ENCODE measurements at places on chromosomes 12 and 14.
A peak's percentile ranks its signal among the peaks of the same experiment; 100 is the strongest.

- DNase-seq, result no peak
Measured at GRCh38 chr12:31280183-31280582, 45.8 kb downstream of the SINHCAF start.

DNA sequence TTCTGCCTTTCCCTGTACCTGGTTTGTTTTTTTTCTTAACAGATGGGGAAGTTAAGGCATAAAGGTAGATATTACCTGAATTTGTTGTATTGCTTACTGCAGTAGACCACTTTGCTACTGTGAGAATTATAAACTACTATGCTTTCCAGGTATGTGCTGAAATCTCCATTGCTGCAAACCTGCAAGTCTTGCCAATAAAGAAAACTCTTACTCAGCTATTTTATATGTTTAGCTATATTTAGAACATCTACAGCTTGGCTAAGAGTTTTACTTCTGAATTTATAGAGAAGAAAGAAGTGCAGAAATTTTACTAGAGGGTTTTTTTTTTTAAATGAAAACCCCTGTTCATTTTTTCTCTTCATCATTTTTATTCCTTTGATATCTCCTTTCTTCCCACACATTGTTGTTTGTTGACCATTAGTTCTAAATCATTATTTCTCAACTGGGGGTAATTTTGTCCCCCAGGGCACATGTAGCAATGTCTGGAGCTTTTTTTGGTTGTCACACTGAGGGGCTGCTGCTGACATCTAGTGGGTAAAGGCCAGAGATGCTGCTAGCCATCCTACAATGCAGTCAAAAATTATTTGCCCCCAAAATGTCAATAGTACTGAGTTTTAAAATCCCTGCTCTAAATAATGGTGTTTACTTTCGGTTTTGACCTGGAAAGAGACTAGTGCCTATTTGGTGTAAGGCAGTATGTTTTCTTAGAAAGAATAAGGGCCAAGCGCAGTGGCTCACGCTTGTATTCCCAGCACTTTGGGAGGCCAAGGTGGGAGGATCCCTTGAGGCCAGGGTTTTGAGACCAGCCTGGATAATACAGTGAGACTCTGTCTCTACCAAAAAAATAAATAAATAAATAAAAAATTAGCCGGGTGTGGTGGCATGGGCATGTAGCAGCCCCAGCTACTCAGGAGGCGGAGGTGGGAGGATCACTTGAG lies 48.6 kb downstream of the PCNX1 start:
- DNase-seq, result peak; percentile 14

DNA sequence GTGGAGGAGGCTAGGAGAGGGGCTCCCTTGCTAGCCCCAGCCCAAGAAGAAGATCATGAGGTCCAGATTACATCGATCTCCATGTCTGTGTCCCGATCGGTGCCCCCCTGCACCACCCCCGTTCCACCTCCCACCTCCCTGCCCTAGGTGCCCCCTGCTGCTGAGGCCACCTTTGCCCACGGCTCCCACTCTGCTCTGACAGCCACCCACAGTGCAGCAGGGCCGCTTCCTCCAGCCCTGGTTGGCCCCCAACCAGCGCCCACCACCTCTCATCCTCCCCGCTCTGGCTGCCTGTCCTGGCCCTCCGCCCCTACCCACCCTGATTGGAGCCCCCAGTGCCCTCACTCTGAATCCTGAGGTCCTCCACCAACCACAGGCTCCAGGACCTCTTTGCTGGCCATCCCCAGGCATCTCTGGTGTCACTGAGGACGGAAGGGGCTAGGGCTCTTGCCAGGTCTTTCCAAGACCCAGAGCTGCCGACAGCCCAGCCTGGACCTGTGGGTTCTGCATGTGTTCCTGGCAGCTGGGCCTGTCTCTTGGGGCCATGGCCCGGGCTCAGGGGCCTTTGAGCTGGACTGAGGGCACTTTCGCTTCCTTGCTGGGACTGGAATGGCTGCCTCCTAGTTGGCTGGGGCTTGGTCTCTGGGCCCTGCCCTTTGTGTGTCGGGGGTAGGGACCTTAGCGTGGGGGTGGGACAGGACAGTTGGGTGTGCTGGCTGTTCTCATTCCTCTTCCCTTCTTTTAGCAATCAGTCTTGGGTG lies 7.2 kb upstream of the PLXNC1 start:
- no peak for DNase-seq

GRCh38 chr12:112836736-112837628 lies 45.4 kb downstream of the RPH3A start:
- no peak for DNase-seq

- DNase-seq, result no peak
Measured at GRCh38 chr12:12779529-12779928, 5.9 kb upstream of the APOLD1 start.

DNA sequence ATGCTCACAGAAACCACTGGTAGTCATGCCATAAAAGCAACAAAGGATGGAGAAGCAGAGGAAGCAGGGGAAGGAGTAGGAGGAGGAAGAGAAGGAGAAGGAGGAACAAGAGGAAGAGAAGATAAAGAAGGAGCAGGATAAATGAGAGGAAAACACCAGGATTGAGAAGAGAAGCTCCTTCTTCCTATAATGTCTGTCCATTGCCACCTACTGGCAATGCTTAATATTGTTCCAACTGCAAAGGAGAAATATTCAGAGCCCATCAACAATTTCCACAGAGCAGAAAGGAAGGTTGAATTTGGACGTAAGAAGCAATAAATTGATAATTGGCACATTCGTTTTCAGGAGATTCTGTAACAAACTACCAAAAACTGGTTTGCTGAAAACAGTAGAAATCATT lies 898.4 kb downstream of the SLC16A7 start:
- DNase-seq, result no peak

DNA sequence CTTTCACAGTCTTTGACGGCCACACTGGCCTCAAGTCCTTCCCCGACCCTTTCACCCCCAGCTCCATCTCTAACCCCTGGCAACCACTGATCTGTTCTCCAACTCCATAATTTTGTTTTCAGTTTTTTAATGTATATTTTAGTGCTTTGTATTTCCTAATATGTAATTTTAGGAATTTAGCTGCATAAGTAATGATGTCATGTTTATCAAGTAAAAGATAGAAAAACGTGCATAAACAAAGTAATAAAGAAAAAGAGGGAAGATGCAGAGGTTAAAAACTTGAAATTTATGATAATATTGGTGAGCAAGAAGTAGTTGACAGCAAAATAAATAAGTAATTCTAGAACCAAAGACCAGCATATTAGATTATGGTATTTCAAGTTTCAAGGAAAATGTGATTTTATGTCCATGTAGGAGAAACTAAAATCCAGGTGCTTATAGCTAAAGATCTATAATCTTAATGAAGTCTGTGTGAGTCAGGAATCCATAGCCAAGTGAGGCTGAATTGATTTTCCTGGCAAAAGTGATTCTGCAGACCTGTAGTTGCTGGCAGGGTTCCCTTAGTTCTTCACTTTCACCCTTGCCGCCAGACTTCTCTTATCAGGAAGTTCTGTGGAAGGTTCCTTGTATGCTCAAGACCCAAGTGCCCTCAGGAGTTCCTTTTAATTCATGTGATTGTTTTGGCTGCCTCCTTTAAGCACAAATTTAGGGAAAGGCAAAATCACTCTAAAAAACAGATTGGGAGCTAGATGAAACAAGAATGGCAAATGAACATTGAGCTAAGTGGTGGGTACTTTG lies 24.4 kb downstream of the FBXW8 start:
- no peak for DNase-seq

- DNase-seq, result no peak
Measured at GRCh38 chr14:99129998-99130397, 142.0 kb downstream of the BCL11B start.

- DNase-seq, result no peak
Measured at GRCh38 chr14:99699861-99700260, 15.8 kb downstream of the CYP46A1 start.

DNA sequence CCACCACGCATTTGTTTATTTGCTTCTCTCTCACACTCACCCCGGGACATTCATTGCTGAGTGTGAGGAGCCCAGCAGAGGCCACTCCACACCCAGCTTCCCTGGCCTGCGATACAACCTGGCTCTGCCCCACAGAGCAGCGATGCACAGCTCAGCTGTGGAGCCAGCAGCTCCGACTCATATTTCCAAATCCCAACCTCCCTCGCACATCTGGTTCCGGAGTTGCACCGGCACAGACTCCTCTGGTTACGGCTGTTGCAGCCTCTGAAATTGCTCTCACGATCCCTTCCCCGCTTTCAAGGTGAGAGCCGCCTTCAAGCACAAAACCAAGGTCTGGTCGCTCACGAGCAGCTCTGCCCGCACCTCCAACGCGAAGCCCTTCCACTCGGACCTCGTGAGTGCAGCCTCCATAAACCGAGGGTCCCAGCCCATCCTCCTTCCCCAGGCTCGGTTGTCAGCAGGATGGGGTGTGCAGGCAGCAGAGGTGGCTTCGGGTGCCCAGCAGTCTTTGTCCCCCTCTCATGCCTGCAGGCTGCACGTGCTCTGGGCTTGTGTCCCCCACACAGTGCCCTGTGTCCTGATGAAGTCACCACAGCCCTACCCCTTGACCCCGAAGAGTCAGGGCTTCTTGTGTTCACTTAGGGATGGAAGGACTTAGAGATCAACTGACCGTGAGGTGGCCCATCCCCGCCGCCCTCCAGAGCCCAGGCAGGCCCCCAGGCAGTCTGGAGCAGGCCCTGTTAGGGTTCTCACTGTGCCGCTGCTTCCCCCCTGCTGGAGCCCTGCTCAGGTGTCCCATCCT lies 184.3 kb downstream of the ADGRD1 start:
- no peak for DNase-seq

GRCh38 chr14:98591161-98591560 lies 680.8 kb downstream of the BCL11B start:
- DNase-seq, result no peak

DNA sequence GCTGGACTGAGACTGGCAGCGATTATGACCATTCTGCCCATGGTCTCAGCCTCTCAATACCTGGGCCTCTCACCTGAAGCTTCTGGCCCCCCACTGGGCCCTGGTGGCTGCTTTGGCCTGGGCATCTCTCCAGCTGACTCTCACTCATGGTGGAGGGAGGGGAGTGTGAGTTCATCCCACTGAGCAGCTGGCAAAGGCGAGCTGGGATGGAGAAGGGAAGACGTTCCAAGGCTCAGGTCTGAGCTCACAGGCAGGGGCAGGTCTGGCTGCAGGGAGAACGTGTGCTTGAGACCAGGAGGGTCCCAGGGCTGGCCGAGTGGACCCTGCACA lies 103.5 kb downstream of the TMEM121 start:
- DNase-seq, result no peak

DNA sequence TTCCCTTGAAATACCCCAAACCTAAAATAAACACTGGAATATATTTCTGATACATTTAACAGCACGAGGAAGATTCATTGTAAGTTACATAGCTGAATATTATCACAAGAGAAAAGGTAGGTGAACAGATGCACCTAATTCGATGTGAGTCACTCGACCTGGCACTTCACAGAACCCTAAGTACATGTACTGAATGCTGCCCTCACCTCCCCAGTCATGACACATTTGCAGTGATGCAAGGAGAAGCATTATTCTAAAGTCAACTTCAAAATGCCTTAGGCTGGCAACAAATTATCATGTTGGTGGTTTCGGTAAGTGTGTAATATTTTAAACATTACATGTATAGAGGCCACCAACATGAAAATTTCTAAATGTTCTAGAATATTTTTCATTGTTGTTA lies 35.2 kb upstream of the TMTC2 start:
- no peak for DNase-seq

- no peak for DNase-seq
Measured at GRCh38 chr12:25824734-25825133, 133.7 kb upstream of the RASSF8 start.

DNA sequence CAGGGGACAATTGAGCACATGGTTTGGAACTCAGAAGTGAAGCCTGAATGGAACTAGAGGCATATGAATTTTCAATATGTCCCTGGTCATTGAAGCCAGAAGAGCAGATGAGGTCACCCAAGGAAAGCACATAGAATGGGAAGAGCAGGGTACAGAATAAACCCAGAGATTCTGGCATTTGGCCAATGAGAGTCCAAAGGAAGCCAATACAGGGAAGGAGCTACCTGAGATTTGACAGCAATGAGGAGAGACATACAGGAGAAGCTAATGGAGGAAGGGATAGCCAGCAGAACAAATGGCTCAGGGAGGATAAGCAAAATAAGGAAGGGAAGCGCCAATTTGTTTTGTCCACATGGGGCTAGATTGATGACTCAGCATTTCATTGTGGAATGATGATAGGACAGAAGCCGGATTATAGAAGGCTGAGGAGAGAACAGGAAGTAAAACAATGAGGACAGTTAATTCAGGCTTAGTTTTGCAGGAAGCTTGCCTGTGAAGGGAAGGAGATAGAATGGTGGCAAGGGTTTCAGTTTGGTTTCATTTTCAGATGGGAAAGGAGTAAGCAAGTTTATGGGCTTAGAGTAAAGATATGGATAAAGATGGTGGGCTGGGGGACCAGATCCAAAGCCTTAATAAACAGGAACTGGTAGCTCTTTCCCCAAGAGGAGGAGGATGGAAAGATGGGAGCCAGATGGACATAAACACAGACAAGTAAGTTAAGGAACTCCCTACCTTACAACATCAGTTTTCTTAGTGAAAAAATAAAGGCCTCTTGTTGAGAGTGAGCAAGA lies 3.2 kb upstream of the SPTSSA start:
- no peak for DNase-seq

DNA sequence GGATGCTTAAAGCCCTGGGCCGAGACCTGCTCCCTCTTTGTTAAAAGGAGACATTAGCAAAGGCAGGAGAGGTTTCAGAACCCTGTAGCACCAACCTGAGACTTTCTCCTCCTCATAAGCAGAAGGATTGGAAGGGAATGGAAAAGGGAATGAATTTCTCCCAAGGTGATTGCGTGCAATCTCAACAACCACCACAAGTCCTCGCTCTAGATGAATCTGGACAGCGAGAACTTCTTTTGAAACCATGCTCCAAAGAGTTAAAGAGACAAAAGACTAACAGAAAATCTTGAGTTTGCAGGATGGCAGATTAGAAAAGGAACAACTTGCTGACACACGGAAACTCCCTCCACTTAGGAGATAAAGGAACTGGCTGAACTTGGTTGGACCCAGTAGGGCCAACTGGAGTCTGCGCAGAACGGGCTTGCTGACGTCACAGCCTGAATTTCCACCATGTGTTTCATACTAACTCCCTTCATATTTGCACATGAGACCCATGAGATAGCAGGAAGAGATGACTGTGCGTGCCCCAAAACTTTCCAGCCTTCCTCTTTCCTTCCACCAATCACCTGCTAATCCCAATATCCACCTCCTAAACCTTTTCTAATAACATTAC lies 137.0 kb downstream of the PTPN11 start:
- DNase-seq, result no peak

DNA sequence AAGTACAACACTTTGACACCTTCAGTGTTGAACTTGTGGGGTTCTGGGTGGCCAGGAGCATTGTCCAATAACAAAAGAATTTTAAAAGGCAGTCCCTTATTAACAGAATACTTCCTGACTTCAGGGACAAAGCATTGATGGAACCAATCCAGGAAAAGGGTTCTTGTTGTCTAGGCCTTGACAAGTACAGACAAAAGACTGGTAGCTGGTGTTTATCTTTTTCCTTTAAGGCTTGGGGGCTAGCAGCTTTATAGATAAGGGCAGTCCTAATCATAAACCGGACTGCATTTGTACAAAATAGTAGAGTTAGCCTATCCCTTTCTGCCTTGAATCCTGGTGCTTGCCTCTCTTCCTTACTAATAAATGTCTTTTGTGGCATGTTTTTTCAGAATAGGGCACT lies 27.4 kb downstream of the FAM177A1 start:
- no peak for DNase-seq
